ENCODE measurements at places on chromosomes 2 and 18.

GRCh38 chr2:45714679-45715078 is 63.2 kb downstream of the PRKCE start:
- DNase-seq: no peak

- no peak for DNase-seq
Observed at GRCh38 chr2:2647141-2647541, 316.1 kb upstream of the MYT1L start.

GRCh38 chr2:31414601-31415241 is at the start of gene XDH:
XDH (minus strand) TSS chr2:31414742; CDS start chr2:31414666, 76 bp downstream.
- no peak for DNase-seq

- no peak for DNase-seq
Observed at GRCh38 chr2:222799262-222799918, 61.4 kb upstream of the ACSL3 start.
